Adrenal gland (tissue), 19 donors: ENCODE measurements at places on chromosomes 1 and 21. TPM values are rescaled to one million over a fixed set of nuclear protein-coding genes. Genes with fewer than 3 reads are reported as not detected.

Gene ZSWIM5
- 5.0 TPM for polyA plus RNA-seq

Gene CHRNB2
- polyA plus RNA-seq: 0.37 TPM

Gene BSND
- 0.08 TPM for polyA plus RNA-seq

Gene SPRR1B
- 0.74 TPM for polyA plus RNA-seq

Gene OR6N1
- polyA plus RNA-seq: not detected

Gene METTL25B
- 17.4 TPM for polyA plus RNA-seq

Gene FAM163A
- polyA plus RNA-seq: 4.2 TPM

Gene PPIAL4G
- not detected for polyA plus RNA-seq

Gene FMO5
- polyA plus RNA-seq: 7.3 TPM

Gene TRIM63
- 0.24 TPM for polyA plus RNA-seq

Gene CASQ2
- polyA plus RNA-seq: 1.3 TPM

Gene CIART
- 24.6 TPM for polyA plus RNA-seq

Gene DYRK3
- polyA plus RNA-seq: 6.6 TPM

Gene SELP
- polyA plus RNA-seq: 5.1 TPM

Gene PTTG1IP
- polyA plus RNA-seq: 118 TPM

Gene OR2L2
- not detected for polyA plus RNA-seq

Gene TSSK3
- polyA plus RNA-seq: 1.2 TPM
